Subcutaneous preadipocyte (primary cell): ENCODE measurements at places on chromosomes 4 and X. TPM values are rescaled to one million over a fixed set of nuclear protein-coding genes. Genes with fewer than 3 reads are reported as not detected.

GRPEL1 gene
- 32.7 and 33.4 TPM in 2 replicates for total RNA-seq

AFP gene
- 0.73 TPM in 1 of 2 replicates, not detected in the other for total RNA-seq

EREG gene
- 0.73 and 13.5 TPM in 2 replicates for total RNA-seq

MAML3 gene
- 2.9 and 3.3 TPM in 2 replicates for total RNA-seq

CXCL1 gene
- 45.4 and 46.7 TPM in 2 replicates for total RNA-seq

IL2 gene
- total RNA-seq: not detected in 2 replicates

GSX2 gene
- not detected in 2 replicates for total RNA-seq

GLRB gene
- total RNA-seq: 1.5 and 4.1 TPM in 2 replicates

OPRPN gene
- total RNA-seq: not detected in 2 replicates

SORCS2 gene
- total RNA-seq: under 0.01 TPM in 2 replicates

YY2 gene
- total RNA-seq: 1.6 and 2.2 TPM in 2 replicates

NR3C2 gene
- 0.78 and 1.1 TPM in 2 replicates for total RNA-seq

FAM47A gene
- total RNA-seq: not detected in 2 replicates
